ENCODE measurements at places on chromosomes 5 and 9. TPM values are rescaled to one million over a fixed set of nuclear protein-coding genes. Genes with fewer than 3 reads are reported as not detected.

DNA sequence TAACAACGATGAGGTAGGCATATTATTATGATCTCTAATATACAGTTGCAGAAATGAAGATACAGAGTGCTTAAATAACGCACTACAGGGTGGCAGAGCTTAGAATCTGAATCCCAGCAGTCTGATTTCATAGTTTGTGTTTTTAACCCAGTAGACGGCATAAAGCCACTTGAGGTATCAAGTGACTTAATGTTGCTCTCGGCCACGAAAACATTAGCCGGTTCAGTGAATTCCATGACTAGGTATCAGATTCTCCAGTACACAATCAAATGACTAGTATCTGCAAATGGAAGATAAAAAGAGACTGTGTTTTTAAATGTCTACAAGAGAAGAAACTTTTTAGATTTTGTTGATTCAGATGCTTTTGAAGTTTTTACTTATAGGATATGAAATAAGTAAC lies 24.8 kb downstream of the SMC2 start:
- H3K36me3 ChIP-seq, result no peaks in the 10 kb centered on the region
- no peak overlapping the region for H3K4me3 ChIP-seq
- no peak overlapping the region for H3K27ac ChIP-seq
- DNase-seq, result no peak

GRCh38 chr9:95963659-95964058 lies 88.2 kb downstream of the ERCC6L2 start:
- H3K36me3 ChIP-seq, result no peaks in the 10 kb centered on the region
- H3K27me3 ChIP-seq, result no peaks in the 10 kb centered on the region
- DNase-seq, result no peak
- H3K27ac ChIP-seq, result no peak overlapping the region
- no peaks in the 10 kb centered on the region for H3K4me1 ChIP-seq

- H3K27ac ChIP-seq, result peak overlapping the region; percentile 11
- DNase-seq, result no peak
- H3K4me3 ChIP-seq, result no peak overlapping the region
- no peaks in the 10 kb centered on the region for H3K27me3 ChIP-seq
- H3K36me3 ChIP-seq, result no peaks in the 10 kb centered on the region
Observed at GRCh38 chr9:96398582-96399324, 15.2 kb upstream of the SLC35D2 start.

GRCh38 chr9:89865357-89865756 lies 260.5 kb downstream of the GADD45G start:
- no peaks in the 10 kb centered on the region for H3K36me3 ChIP-seq
- no peak overlapping the region for H3K4me3 ChIP-seq
- H3K4me1 ChIP-seq, result no peaks in the 10 kb centered on the region
- no peak for DNase-seq

Gene MRRF
- total RNA-seq, result 39.4 TPM

GRCh38 chr5:145912019-145912418 lies 24.4 kb upstream of the SH3RF2 start:
- H3K4me3 ChIP-seq, result no peak overlapping the region
- no peaks in the 10 kb centered on the region for H3K27me3 ChIP-seq
- H3K27ac ChIP-seq, result no peak overlapping the region
- no peak for DNase-seq
- no peaks in the 10 kb centered on the region for H3K36me3 ChIP-seq

DNA sequence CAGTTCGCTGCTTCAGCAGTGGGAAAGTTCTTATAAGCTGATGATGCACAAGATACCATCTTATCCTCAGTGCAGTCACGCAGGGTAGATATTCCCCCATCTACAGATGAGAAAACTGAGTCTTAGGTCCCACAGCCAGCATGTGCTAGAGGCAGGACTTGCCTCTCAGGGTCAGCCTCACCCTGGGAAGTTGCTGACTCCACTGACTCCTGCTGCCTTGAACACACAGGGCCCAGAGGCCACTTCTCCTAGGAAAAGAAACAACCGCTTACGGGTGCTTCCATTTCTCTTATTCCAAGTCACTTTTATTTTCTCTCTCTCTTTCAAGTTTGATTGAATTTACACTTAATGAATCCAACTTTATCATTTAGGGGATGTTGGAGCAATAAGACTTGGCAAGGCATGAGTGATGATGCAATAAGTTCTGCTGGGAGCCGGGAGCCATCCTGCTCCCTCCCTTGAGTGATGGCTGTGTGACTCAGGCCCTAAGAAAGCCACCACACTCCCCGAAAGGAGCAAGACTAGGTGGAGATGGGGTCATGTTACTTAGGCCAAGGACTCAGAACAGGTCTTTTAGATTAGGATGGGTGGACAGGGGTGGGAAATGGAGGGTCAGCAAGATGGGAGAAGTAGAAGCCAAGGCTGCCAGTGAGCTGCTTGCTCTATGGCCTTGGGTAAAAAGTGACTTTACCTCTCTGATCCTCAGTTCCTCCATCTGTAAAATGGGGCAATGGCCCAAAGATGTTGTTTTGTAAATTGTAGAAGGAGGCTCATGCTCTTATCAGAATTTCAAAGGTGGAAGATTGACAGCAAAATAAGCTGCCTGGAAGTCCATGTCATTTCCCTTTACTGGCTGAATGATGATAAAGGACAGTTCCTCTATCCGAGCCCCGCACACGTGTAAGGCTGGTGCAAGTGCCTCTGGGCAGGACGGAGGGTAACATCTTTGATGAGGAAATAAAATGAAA lies 67.4 kb upstream of the ZNF618 start:
- no peaks in the 10 kb centered on the region for H3K36me3 ChIP-seq
- no peaks in the 10 kb centered on the region for H3K27me3 ChIP-seq
- no peak overlapping the region for H3K4me3 ChIP-seq
- no peaks in the 10 kb centered on the region for H3K4me1 ChIP-seq
- DNase-seq, result no peak

Gene TMEM8B
- 23.9 TPM for total RNA-seq

Gene SNAPC4
- total RNA-seq, result 7.0 TPM

DNA sequence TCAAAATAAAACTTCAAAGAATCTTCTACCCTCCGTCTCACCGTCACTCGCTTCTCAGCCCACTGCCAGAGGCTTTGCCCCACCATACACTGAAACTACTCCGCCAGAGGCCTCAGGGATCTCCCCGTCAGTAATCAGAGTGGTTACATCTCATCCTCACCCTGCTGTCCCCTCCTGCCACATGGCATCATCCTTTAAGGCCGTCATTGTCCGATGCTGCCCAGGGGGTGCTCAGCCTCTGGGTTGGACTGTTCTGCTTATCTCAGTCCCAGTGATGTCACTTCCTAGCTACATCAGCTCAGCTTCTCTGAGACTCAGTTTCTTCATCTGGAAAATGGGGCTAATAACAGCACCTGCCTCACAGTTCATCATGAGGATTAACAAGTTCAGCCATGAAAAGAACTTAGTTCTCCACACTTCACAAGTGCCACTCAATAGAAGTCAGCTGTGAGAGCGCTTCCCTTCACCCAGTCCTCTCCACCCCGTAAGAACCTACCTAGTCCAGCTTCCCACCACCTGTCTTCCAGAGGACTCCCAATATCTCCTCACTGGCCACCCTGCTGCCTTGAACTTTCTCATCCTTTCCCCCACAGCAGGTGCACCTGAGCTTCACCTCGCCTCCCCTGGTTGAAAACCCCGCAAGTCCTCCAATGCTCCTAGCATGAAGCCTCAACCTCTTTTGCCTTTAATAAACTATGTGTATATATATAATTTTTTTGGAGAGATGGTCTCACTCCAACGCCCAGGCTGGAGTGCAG lies 2.8 kb upstream of the IL3 start:
- H3K27ac ChIP-seq, result no peak overlapping the region
- H3K36me3 ChIP-seq, result no peaks in the 10 kb centered on the region
- no peak overlapping the region for H3K4me3 ChIP-seq
- no peaks in the 10 kb centered on the region for H3K27me3 ChIP-seq

- no peak for DNase-seq
- no peaks in the 10 kb centered on the region for H3K27me3 ChIP-seq
- no peak overlapping the region for H3K27ac ChIP-seq
- H3K36me3 ChIP-seq, result no peaks in the 10 kb centered on the region
Observed at GRCh38 chr5:85441156-85441555, 1056.5 kb upstream of the EDIL3 start.

DNA sequence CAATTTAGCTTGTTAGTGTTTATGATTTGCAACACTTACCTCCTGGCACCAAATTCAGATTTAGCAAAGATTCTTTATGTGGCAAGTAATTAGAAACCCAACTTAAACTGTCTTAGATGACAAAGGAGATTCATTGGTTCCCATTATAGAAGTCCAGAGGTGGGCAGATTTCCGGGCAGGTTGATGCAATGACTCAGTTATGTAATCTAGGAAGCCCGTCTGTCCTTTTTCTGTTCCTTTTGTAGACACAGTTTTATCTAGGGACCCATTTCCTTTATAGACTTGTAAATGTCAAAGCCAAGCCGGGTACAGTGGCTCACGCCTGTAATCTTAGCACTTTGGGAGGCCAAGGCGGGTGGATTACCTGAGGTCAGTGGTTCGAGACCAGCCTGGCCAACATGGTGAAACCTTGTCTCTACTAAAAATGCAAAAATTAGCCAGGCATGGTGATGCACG lies 20.3 kb upstream of the ANKRD33B start:
- H3K27ac ChIP-seq, result no peak overlapping the region
- H3K4me1 ChIP-seq, result no peaks in the 10 kb centered on the region
- H3K27me3 ChIP-seq, result no peaks in the 10 kb centered on the region
- no peak overlapping the region for H3K4me3 ChIP-seq
- no peak for DNase-seq

Gene SLCO6A1
- total RNA-seq, result not detected

Gene FOXD4
- not detected for total RNA-seq

Gene SH3TC2
- total RNA-seq, result 90.4 TPM

DNA sequence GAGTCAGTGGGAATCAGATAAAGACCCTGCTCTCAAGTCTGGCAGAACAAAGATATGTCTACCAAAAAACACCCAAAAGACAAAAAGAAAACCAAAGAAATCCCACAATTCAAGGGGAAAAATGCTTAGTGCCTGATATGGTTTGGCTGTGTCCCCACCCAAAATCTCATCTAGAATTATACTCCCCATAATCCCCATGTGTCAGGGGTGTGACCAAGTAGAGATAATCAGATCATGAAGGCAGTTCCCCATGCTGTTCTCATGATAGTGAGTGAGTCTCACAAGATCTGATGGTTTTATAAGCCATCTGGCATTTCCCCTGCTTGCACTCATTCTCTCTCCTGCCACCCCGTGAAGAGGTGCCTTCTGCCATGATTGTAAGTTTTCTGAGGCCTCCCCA lies 13.4 kb downstream of the FBXO10 start:
- no peak overlapping the region for H3K27ac ChIP-seq
- H3K27me3 ChIP-seq, result no peaks in the 10 kb centered on the region
- H3K4me1 ChIP-seq, result no peaks in the 10 kb centered on the region
- no peak for DNase-seq
- H3K4me3 ChIP-seq, result no peak overlapping the region

Gene LCN6
- 14.2 TPM for total RNA-seq

Gene CAMK2A
- 1.0 TPM for total RNA-seq

GRCh38 chr5:143889986-143890385 lies 78.0 kb downstream of the HMHB1 start:
- H3K27ac ChIP-seq, result no peak overlapping the region
- no peaks in the 10 kb centered on the region for H3K4me1 ChIP-seq
- DNase-seq, result no peak
- H3K36me3 ChIP-seq, result no peaks in the 10 kb centered on the region
- H3K27me3 ChIP-seq, result no peaks in the 10 kb centered on the region
- H3K4me3 ChIP-seq, result no peak overlapping the region

GRCh38 chr5:9149988-9150387 lies 395.9 kb downstream of the SEMA5A start:
- H3K27me3 ChIP-seq, result no peaks in the 10 kb centered on the region
- no peaks in the 10 kb centered on the region for H3K4me1 ChIP-seq
- H3K4me3 ChIP-seq, result no peak overlapping the region
- DNase-seq, result no peak

DNA sequence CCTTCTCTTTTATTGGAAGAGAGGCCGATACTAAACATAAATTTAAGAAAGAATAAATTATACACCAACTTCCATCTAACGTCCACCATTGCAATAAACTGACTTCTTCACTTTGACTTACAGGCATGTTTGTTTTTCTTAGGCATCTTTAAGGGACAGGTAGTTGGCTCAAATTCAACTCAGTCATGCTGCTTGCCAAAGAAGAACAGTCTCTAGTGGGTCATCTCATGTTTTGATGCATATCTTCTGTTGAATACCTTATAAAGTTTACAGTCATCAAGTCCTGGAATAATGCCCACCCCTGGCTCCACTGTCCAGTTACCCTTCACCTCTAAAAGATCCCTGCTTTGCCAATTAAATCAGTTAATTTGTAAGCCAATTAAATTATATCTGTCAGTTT lies 328.2 kb upstream of the GRAMD2B start:
- no peak for DNase-seq
- no peaks in the 10 kb centered on the region for H3K27me3 ChIP-seq
- H3K4me3 ChIP-seq, result no peak overlapping the region
- H3K4me1 ChIP-seq, result no peaks in the 10 kb centered on the region
- no peak overlapping the region for H3K27ac ChIP-seq

Gene PAXX
- total RNA-seq, result 142 TPM

- H3K36me3 ChIP-seq, result no peaks in the 10 kb centered on the region
- DNase-seq, result no peak
- H3K4me1 ChIP-seq, result no peaks in the 10 kb centered on the region
Observed at GRCh38 chr5:115577741-115578140, 24.5 kb downstream of the TICAM2 start.

DNA sequence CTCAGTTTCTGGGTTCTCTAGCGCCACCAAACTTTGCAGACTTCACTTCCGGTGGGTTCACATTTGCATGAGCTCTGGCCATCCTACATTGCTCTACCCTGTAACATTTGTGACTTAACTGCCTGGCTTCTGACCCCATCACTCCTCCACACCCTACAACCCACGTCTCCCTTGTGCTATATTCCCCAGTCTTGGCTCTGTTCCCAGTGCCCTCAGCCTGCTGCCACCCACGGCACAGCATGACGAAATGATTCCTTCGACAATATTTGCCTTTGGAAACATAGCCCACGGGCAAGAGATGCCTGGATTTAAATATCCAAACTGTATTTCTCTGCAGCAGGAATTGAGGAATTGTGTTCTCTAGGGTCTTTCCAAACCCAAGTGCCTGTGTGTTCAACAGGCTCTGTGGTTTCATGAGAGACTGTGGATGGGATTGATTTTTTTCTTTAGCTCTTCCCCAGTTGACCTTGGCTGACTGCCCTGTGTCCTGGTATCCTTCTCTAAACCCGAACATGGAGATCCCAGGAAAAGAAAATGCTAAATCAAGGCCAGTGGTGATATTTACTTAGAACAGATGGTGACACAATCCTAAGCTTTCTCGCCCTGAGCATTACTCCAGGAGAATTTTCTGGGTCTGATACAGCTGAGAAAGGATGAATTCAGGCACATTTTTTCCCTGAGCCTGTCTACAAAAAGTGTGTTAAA lies 44.4 kb upstream of the GRIA1 start:
- H3K27me3 ChIP-seq, result no peaks in the 10 kb centered on the region
- H3K27ac ChIP-seq, result no peak overlapping the region
- H3K4me3 ChIP-seq, result no peak overlapping the region
- peak; percentile 56 for DNase-seq
- no peaks in the 10 kb centered on the region for H3K36me3 ChIP-seq

DNA sequence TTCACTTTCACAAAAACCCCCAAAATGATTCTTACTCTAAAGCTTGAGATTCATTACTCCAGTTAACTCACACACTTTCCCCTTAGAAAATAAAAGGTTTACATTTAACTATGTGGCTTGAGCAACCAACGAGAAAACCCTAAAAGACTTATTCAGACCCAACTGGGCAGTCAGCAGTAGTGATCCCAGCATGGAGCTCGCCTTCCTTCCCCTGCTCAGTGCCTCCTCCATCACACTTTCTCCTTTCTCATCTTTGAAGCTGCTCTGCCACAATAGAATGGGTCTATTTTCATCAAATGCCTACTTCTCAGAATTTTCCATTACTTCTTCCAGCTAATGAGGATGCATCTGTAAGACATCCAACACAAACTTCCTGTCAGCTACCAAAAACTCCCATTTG lies 29.1 kb downstream of the RORB start:
- H3K27me3 ChIP-seq, result no peaks in the 10 kb centered on the region
- H3K27ac ChIP-seq, result no peak overlapping the region
- no peaks in the 10 kb centered on the region for H3K4me1 ChIP-seq
- H3K36me3 ChIP-seq, result no peaks in the 10 kb centered on the region

Gene FNIP1
- 38.5 TPM for total RNA-seq

Gene OBP2B
- total RNA-seq, result not detected

Data from tibial nerve (tissue), 4 donors.